ENCODE measurements at places on chromosomes 3 and 15.

GRCh38 chr3:126179825-126180476 lies 435 bp downstream of the ALDH1L1 start:
- DNase-seq, result no peak

GRCh38 chr15:99431661-99432091 lies 134.1 kb upstream of the MEF2A start:
- no peak for DNase-seq

- no peak for DNase-seq
Measured at GRCh38 chr15:49178497-49178896, 8.4 kb downstream of the GALK2 start.

- no peak for DNase-seq
Measured at GRCh38 chr15:82750831-82751180, 41.1 kb upstream of the AP3B2 start.

DNA sequence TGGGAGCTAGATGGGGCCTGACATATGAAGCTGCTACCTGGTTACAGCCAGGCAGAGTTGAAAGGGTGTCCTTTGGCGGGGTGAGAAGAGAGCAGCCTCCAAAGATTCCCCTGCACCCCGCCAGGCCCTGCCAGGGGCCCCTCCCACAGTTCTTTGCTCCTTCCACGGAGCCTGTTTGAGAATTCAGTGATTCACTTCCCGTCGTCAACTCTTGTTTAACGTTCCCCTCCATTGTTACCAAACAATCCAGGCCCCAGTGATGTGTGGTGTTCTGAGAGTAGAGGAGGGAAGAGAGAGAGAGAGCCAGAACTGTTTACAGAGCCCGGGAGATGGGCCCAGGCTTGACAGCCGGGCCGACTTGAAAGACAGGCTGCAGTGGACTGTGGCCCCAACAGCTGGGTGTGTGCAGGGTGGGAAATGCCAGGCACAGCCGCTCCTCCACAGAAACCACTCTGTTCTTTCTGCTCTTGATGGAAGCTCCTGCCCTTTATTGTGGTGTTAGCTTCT lies 81.5 kb downstream of the SMAD3 start:
- no peak for DNase-seq

GRCh38 chr3:195441992-195442572 lies 738 bp downstream of the ACAP2 start:
- DNase-seq, result peak; percentile 48

DNA sequence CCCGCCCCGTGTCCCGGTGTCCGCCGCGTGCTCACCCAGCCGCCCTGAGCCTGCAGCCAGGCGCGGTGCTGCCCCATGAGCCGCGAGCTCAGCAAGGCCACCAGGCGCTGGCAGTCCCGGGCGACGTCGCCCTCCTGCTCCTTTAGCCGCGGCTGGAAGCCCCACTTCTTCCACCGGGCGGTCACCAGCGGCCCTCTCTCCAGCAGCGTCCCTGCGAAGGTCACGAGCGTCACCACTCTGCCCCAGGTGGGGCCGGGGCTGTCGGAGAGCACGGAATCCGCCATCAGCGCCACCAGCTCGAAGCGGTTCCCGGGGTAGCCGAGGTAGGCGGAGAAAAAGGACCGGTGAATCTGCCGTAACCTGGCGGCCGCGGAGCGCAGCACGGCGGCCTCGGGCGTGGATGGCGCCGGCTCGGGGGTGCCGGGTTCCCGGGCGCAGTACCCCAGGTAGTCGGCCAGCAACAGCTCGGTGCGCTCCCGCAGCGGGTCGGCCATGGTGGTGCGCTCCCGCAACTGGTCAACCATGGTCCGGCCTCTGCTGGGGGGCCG lies 298 bp downstream of the BCL2L10 start:
- peak; percentile 6 for DNase-seq

DNA sequence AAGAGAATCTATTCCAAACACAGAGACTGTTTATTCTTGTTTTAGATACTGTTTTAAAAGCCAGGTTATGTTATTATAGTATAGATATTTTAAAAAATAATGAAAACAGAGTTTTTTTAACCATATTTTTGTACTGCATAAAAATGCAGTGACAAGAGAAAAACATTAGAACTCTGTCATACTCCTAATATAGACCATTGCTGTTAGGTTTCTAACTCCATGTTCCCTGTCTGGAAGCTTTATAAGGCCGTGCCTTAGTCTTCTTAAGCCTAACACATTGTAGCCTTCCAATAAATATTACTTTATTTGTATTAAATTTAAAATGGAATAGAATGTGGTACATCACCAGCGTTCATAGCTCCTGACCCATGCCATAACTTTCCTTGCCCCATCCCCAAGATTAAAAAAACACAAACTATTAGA lies 53.2 kb downstream of the MBNL1 start:
- no peak for DNase-seq

- DNase-seq, result no peak
Measured at GRCh38 chr3:133966954-133967353, 62.8 kb downstream of the SLCO2A1 start.

DNA sequence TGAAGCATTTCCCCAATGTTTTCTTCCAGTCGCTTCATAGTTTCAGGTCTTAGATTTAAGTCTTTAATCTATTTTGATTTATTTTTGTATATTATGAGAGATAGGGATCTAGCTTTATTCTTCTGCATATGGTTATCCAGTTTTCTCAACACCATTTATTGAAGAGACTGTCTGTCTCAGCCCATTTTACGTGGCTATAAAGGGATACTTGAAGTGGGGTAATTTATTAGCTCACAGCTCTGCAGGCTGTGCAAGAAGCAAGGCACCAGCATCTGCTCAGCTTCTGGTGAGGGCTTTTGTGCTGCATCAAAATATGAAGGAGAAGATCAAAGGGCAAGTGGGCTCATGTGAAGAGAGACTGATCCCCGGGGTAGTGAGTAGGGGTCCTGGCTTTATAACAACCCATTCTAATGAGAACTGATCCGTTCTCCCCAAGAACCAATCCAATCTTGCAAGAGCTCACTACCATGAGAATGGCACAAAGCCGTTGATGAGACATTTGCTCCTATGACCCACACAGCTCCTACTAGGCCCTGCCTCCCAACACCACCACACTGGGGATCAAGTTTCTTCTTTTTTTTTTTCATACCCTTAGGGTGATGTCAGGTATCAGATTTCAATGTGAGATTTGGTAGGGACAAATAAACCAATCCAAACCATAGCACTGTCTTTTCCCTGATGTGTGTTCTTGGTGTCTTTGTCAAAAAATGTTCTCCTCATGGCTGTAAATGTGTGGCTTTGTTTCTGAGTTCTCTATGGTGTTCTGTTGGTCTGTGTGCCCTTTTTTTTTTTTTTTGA lies 63.2 kb downstream of the IQGAP1 start:
- DNase-seq, result no peak

GRCh38 chr15:77858792-77859490 lies 218.6 kb downstream of the TBC1D2B start:
- DNase-seq, result no peak

Measured in NCI-H1092 treated with DMSO at 0.1 percent for 48 hours (cell line).